ENCODE measurements at places on chromosomes 4 and X.

GRCh38 chr4:83071116-83071515 lies 36.1 kb downstream of the COPS4 start:
- no peak for DNase-seq

- DNase-seq = no peak
Measured at GRCh38 chr4:74930162-74930561, 2.8 kb upstream of the PARM1 start.

GRCh38 chrX:13483773-13484172 lies 85.6 kb upstream of the EGFL6 start:
- DNase-seq = no peak

GRCh38 chrX:152204919-152205318 lies 66.5 kb upstream of the MAGEA10 start:
- DNase-seq = no peak
